Osteocyte (in vitro differentiated cells): ENCODE measurements at places on chromosomes 2 and 18. TPM values are rescaled to one million over a fixed set of nuclear protein-coding genes. Genes with fewer than 3 reads are reported as not detected.

PLA2R1 gene
- 70.1 and 78.9 TPM in 2 replicates for total RNA-seq

TEX44 gene
- not detected in 2 replicates for total RNA-seq

SLC5A7 gene
- total RNA-seq, result not detected in 2 replicates

RPRD1A gene
- total RNA-seq, result 34.9 and 41.9 TPM in 2 replicates

PARD3B gene
- 26.1 and 26.7 TPM in 2 replicates for total RNA-seq

LOXHD1 gene
- total RNA-seq, result not detected in 2 replicates

SPEG gene
- 27.0 and 30.3 TPM in 2 replicates for total RNA-seq

SPR gene
- total RNA-seq, result 6.2 and 7.1 TPM in 2 replicates
